H7 (cell line): ENCODE measurements at places on chromosomes 12 and 14. TPM values are rescaled to one million over a fixed set of nuclear protein-coding genes. Genes with fewer than 3 reads are reported as not detected.

GRCh38 chr12:130870442-130871285 lies 1.2 kb upstream of the RAN start:
- DNase-seq = peak; percentile 90

Gene CLEC4A
- 0.74 TPM in 1 of 2 replicates, not detected in the other for total RNA-seq

GRCh38 chr12:24902511-24903328 lies 46.2 kb downstream of the BCAT1 start:
- peak; percentile 78 for DNase-seq

Gene TMED10
- total RNA-seq = 151 and 240 TPM in 2 replicates

- no peak for DNase-seq
These were observed 104.5 kb downstream of the MYRFL start for GRCh38 chr12:69929531-69929930.

Gene ERG28
- total RNA-seq = 28.3 and 30.5 TPM in 2 replicates

DNA sequence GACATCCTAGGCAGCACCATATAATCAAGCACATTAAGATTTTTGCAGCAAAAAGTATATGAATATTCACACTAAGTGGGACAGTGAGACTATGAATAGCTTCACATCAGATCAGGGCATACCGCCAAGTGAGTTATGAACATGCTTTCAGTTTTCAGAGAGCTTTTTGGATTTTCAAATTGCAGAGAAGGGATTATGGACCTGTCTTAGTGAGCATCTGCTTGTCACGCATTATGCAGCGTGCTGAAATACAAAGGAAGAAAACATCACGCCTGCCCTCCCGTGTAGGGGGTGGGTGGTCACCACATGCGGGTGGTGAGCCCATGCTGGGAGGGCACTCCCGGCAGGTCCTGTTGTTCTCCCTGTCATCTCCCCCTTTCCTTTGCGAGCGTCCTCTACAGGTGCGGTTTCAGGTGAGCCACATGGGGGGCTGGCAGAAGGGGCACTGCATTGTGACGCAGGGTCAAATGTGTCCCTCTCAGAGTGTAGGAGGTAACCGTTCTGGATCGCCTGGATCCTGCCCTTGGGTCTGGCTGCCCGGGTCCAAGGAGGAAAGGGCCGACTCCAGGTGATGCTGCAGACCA lies 42.6 kb downstream of the TRAF3 start:
- no peak for DNase-seq

GRCh38 chr12:11823043-11823442 lies 173.6 kb downstream of the ETV6 start:
- no peak for DNase-seq

Gene MNAT1
- total RNA-seq = 57.4 and 78.2 TPM in 2 replicates

Gene MGP
- not detected in 2 replicates for total RNA-seq

DNA sequence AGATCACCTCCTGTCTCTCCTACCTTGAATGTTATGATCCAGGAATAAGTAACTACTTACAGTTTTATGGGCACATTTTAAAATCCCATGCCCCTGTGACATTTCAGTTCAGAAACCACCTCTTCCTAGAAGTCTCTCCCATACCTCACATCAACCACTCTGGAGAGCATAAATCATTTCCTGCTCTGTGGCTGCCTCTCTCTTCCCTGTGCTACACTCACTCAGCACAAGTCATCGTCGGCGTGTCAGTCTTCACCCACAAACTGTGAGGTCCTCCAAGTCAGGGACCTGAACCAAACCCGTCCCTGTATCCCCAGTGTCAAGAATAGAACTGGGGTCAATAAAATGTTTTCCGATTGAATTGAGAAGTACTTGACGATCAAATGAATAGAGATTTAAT lies 863.3 kb downstream of the BCL11B start:
- no peak for DNase-seq

GRCh38 chr12:14845350-14845750 lies 2.0 kb upstream of the ART4 start:
- peak; percentile 70 for DNase-seq

DNA sequence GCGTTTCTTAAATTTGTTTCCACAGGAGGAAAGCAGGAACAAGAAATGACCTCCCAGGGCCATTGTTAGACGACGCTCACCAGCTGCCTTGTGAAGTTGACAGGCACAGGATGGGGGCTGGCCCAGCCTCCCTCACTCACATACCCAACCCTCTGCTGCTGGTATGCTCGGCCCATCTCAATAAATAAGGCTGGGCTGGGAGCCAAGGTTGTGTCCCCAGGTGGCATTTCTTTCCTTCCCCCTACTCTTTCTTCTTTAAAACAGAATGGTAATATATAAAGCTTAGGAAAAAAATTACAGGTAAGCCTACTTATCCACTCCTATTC lies 93.0 kb downstream of the ACTN1 start:
- DNase-seq = no peak

Gene CNOT2
- 83.3 and 104 TPM in 2 replicates for total RNA-seq

- DNase-seq = no peak
These were observed 72.9 kb downstream of the CDK17 start for GRCh38 chr12:96327346-96327745.

DNA sequence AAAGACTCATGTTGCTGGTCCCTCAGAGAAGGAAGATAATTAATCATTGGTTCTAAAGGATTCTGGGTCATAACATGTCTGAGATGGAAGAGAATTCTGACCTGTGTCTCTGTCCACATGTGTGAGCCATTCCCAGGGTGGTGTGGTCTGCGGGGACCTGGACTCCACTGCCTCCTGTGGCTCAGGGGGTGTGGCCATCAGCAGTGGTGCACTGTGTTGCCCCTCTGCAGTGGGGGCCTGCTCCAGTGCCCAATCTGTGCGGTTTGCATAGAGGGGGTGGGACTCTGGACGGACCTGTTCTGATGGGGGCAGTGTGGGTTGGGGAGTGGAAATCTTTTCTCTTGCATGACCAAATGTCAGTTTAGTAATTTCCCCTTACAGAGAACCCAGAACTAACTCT lies 13.5 kb downstream of the KRT85 start:
- no peak for DNase-seq

- DNase-seq = no peak
These were observed 41.8 kb downstream of the TUNAR start for GRCh38 chr14:95918466-95918865.

DNA sequence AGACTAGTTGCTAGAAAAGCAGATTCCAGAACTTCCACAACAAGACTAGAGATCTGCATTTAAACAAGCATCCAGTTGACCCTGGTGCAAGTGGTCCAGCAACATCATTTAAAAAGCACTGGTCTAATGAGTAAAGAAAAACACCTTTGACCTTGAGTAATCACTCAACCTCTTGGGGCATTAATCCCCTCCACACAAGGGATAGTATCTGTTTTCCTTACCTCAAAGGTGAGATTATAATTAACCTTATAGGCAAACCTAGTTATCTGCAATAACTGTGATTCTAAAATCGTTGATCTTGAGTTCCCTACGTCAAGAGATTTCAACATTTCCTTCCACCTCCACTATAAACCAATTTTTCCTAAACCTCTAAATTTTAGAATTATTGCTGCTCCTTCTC lies 1.1 kb downstream of the KDM5A start:
- no peak for DNase-seq

- DNase-seq = no peak
These were observed 180.9 kb downstream of the NTF3 start for GRCh38 chr12:5612556-5613410.

- no peak for DNase-seq
These were observed 163.4 kb downstream of the RAD51B start for GRCh38 chr14:67982711-67983608.

Gene FOXN4
- total RNA-seq = 0.07 and 0.33 TPM in 2 replicates

Gene KLRK1
- not detected in 2 replicates for total RNA-seq

- DNase-seq = peak; percentile 85
These were observed 86.5 kb upstream of the CEP83 start for GRCh38 chr12:94545935-94546771.

Gene ADGRD1
- total RNA-seq = 0.89 and 0.97 TPM in 2 replicates

DNA sequence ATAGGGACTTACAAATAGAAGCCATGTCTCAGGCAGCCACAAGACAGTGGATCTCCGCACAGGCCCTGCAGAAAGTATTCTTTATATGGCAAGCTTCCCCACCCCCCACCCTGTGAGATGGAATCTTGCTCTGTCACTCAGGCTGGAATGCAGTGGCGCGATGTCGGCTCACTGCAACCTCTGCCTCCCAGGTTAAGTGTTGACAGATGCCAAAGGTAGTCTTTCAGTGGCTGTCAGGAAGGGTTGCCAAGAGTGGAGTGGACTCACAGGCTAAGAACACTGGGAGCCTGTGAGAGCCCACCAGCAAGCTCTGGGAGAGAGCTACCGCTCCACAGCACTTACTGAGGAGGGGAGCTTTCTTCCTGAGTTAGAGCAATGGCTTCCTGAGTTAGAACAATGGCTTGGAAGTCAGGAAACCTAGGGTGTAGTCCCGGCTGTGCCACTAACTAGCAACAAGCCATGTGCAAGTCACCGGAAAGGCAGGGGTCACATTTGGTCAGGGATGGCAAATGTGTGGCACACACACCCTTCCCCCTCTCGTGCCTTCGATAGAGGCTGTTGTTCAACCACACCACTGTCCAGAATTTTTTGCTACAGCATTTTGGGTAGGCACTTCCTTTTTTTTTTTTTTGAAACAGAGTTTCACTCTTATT lies 2.6 kb downstream of the RNASE1 start:
- no peak for DNase-seq

- DNase-seq = no peak
These were observed 2.1 kb downstream of the PLD4 start for GRCh38 chr14:104926619-104927431.

DNA sequence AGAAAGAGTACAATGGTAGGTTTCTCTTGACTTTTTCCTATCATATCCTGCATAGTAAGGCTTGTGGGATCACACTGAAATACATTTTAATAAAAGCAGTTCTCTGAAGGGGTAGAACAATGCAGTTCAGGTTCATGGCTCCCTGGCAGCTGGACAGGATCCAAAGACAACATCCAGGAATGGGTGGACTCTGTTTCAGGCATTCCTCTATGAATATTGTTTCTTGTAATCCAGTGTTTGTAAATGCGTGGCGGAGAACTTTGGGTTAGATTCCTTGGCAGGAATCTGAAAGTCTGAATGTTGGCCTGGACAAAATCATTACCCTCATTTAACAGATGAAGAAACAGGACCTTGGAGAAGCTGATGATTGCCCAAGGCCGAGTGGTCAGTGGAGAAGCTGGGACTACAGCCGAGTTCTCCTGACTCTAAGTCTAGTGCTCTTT lies 43.5 kb downstream of the SYNE2 start:
- no peak for DNase-seq

Gene P2RX7
- 0.07 TPM in 1 of 2 replicates, not detected in the other for total RNA-seq

Gene GAS2L3
- total RNA-seq = 16.1 and 20.5 TPM in 2 replicates

GRCh38 chr14:103085106-103086091 lies 1.4 kb downstream of the LBHD2 start:
- DNase-seq = peak; percentile 92

- no peak for DNase-seq
These were observed 89.3 kb upstream of the DHRS4 start for GRCh38 chr14:23864259-23864658.

- DNase-seq = no peak
These were observed 86.6 kb upstream of the FRMD6 start for GRCh38 chr14:51564986-51565604.

Gene CRIP1
- total RNA-seq = 0.96 and 5.4 TPM in 2 replicates

- peak; percentile 97 for DNase-seq
These were observed at the start of gene MRPL51 for GRCh38 chr12:6492838-6493496. TSS of gene MRPL51 (minus strand) at chr12:6493262. CDS start at chr12:6493136, 126 bp downstream.

Gene MSI1
- total RNA-seq = 23.2 and 31.8 TPM in 2 replicates

GRCh38 chr12:128083132-128083729 lies 183.7 kb upstream of the TMEM132C start:
- no peak for DNase-seq

DNA sequence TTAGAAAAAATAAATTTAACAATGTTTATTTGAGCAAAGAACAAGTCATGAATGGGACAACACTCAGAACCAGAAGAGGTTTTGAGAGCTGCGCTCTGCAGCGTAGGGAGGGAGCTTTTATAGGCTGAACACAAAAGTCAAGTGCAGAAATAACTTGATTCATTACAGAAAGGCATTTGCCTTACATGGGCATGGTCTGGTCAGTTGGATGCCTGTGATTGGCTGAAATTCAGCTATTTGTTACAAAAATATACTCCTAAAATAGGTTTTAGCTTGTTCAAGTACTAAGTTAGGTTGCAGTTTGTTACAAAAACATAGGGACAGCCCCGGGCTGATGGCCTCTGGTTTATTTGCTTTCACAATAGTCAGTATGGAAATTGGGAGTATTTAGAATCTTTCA lies 118.0 kb downstream of the NUAK1 start:
- DNase-seq = no peak

GRCh38 chr14:29410581-29410980 lies 517.1 kb downstream of the PRKD1 start:
- no peak for DNase-seq

GRCh38 chr14:51289169-51289568 lies 49.1 kb downstream of the TMX1 start:
- DNase-seq = no peak

Gene KERA
- not detected in 2 replicates for total RNA-seq

- DNase-seq = no peak
These were observed 2.5 kb upstream of the ESRRB start for GRCh38 chr14:76373456-76373855.
